NCI-H1436 treated with DMSO at 0.1 percent for 48 hours (cell line): ENCODE measurements at places on chromosomes 1 and 21.

DNA sequence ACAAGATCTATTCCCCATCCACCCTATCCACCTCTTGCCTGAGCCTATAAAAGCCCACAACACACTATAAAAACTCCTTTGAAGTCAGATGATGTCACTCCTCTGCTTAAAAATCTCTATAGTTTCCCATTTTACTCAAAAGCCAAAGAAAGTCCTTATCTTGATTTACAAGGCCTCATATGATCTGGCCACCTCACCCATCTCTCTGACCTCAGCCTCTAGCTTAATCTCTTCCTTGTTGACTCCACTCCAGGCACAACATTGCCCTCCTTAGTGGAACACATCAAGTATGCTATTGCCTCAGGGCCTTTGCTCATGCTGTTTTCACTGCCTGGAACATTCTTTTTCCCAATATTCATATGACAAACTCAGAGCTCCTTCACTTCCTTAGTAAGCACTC, 33.3 kb downstream of the ZNF281 start:
- no peak for DNase-seq

DNA sequence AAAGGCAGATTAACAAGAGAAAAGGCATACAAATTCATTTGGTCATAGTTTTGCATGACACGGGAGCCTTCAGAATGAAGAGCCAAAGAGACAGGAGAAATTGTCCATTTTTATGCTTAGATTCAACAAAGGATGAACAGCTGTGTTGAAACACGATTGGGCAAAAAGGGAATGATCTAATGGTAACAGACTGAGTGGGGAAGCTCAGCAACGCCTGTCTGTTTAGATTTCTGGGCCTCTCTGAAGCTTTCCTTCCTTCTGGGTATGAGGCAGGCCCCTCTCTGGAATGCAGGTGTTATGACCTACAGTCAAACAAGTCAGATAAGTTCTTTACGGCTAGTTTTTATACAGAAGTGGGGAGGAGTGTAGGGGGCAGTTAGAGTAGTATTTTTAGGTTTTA, 154.6 kb downstream of the RGS7 start:
- DNase-seq = no peak

DNA sequence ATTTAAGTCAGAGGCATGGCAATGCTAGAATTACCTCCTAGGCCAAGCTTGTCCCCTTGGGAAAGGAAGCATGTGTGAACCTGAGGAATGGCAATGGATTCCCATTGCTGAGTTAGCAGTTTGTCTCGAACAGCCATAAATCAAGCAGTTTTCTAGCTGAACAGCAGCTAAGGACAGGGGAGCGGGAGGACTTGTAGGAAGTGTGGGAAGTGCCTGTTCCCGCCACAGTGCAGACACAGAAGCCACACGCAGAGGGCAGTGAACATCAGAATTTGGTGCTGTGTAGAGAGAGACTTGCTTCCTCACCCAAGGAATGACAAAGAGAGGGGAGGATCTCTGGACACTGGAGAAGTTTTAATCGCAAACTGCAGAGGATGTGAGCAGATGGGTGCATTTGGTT, 3.8 kb downstream of the PHGDH start:
- no peak for DNase-seq

GRCh38 chr1:149986486-149987296, 23.8 kb downstream of the OTUD7B start:
- no peak for DNase-seq
